Activated naive CD4-positive, alpha-beta T cell (primary cell): ENCODE measurements at places on chromosomes 7 and 10.

GRCh38 chr7:12031186-12031585, 179.9 kb upstream of the TMEM106B start:
- no peak for DNase-seq

DNA sequence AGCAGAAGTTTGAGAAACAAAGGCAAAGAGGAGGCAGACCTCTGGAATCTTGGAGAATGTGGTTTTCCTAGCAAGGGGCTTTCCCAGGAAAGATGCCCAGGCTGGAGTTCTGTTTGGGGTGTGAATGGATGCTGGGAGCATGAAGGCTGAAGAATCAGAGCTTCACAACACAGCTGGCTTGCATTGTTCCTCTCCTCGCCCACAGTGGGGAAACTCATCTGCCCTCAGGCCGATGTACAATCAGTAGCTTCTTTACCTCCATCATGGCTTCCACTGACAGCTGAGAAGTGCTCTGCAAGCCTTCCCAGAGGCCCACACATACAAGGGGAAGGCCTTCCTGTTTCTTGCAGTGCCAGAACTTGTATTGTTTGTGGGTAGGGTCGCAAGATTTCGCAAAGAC, 90.8 kb upstream of the HECTD2 start:
- no peak for DNase-seq

DNA sequence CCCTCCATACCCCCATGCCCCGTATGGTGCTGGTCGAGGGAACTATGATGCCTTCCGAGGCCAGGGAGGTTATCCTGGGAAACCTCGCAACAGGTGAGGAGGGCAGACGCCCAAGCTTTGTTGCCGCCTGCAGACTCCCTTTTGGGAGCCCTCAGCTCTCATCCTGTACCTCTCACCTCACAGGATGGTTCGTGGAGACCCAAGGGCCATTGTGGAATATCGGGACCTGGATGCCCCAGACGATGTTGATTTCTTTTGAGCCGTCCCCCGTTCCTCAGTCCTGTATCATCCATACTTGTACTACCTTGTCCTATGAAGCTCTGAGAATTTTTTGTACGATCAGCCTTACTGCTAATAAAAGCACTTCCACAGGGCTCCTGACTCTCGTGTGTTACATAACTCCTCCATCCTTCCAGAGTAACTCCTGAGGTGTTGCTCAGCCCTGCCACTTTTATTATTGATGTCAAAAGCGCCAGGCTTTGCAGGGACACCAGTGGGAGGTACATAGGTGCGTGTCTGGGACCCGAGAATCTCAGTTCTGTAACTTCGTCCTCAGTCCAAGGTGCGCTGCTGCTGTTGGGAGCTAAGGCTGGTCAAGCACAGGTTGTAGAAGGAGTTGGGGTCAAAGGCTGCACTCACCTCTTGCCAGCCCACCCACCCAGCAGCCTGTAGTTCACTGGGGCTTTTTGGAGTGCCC, 1.1 kb downstream of the UFSP1 start:
- no peak for DNase-seq

GRCh38 chr10:121865554-121865953, 62.3 kb downstream of the ATE1 start:
- DNase-seq, result no peak

DNA sequence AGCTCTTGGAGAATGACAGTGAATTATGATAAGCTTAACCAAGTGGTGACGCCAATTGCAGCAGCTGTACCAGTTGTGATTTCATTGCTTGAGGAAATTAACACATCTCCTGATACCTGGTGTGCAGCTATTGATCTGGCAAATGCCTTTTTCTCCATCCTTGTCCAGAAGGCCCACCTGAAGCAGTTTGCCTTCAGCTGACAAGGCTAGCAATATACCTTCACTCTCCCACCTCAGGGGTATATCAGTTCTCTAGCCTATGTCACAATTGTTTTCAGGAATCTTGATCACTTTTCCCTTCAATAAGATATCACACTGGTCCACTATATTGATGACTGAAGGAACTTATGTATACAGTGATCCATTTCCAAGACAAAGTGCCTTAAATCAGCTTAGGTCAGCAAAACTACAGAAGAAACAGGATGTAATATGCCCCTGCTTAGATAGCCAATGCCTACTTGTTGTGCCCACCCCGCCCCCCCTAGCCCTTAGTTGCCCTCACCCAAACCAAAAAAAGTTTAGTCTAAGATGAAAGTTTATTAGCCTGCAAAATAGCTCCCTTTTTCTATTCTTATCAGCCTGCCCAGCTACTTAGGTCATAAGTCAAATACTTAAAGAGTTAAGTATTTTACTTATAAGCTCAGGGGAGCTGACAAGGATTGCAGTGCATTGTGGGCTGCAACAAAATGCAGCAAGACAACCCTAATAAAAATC, 45.1 kb downstream of the PTPRE start:
- no peak for DNase-seq

- DNase-seq, result no peak
Observed at GRCh38 chr10:124827474-124827873, 25.9 kb downstream of the ABRAXAS2 start.

DNA sequence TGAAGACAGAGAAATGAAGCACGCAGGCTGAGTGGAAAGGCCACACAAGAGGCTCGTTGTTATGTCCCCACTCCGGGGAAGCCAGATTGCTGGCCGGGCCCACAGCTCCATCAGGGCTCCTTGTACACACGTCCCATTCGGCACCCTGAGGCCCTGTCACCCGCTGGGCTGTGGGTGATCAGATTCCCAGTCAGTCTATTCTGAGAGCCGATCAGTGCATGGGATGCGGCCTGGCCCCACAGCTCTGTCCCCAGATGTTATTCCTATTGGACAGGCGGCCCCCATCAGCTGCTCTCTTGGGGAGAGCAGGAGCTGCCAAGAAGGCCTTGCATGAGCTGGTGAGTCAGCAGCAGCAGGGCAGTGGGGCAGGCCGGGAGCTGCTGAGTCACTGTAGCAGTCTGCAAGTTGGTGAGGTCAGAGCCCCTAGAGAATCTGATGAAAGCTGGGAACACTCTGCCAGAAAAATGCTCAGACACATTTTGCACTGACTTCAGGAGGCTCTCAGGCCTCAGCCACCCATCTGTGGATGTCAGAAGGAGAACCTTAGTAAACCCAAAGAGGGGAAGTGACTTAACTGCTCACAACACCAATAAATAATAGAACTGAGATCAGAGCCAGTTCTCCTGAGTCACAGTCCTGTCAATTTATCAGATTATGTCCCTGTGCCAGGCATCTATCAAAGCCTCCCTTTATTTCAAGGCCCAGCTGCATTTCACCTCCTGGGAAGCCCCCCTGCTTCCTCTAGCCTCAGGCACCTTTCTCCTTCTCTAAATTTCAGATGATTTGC, 9.4 kb upstream of the PSAP start:
- DNase-seq, result no peak

GRCh38 chr7:141295367-141295895, 221.6 kb downstream of the TMEM178B start:
- no peak for DNase-seq

DNA sequence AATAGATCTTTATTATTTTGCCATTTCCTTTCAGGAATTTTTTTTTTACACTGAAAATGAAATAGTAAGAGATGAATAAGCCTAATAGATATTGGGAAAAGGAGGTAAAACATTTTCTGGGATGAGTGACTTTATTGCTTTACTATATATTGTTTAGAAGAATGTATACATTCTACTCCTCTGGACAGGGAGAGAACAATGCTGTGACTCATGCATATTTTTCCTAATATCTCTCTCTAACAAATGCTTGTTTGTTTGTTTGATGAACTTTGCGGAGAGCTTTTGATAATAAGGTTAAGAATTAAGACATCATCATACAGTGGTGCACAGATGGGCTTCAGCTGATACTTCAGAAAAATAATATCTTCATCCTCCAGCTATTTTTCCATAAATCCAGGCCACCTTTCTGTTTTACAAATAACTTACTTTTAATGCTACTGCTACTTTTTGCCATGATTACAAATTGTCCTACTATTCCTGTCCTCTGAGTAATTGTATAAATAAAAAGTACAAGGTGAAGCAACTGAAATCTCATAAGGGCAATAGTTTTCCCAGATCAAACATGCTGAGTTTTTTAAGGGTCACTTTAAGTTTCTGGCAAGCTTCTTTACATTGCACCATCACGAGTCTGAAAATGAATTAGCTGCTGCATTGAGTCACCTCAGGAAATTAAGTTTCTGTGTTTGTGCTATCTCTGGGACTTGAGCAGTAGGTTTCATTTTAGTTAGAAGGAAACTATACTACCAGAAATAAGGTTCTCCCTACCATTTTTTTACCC, 207.3 kb upstream of the POT1 start:
- DNase-seq, result no peak

GRCh38 chr10:81817596-81818170, 57.3 kb upstream of the NRG3 start:
- no peak for DNase-seq

DNA sequence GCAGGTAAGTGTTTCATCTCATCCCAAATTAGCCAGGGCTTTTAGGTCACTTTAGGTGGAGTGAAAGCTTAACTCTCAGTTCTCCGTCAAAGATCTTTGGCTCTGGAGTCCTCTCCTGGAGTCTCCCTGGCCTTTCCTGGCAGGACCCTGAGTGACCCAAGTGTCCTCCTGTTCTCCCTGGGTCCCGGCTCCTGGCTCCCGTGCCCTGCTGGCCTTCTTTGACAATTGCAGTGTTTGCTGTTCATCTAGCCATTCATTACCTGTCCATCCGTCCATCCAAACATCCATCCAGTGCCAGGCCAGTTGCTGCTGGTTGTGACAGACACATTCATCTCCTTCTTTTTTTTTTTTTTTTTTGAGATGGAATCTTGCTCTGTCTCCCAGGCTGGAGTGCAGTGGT, 6.2 kb upstream of the TPST1 start:
- no peak for DNase-seq

- no peak for DNase-seq
Observed at GRCh38 chr7:132458729-132459128, 117.5 kb downstream of the PLXNA4 start.

DNA sequence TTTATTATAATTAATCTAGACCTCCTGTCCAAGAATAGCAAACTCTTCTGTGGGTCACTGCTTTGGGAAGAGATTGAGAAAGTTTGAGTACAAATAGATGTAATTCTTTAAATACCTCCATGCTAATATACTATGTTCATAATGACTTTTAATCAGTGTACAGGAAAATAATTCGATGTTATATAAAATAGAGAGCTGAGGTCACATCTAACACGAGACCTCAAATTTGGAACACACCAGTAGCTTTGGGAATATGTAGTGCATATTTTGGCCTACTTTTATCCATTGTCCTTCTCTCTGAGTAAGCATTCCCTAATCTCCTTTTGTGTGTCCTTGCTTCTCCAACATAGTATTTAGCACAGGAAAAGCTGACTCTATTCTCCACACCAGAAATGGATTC, 27.3 kb upstream of the CABCOCO1 start:
- DNase-seq, result no peak

GRCh38 chr7:7529328-7529727, 6.3 kb downstream of the COL28A1 start:
- no peak for DNase-seq

- no peak for DNase-seq
Observed at GRCh38 chr10:79153745-79154144, 85.0 kb downstream of the ZMIZ1 start.

GRCh38 chr10:79487296-79488194, 24.8 kb upstream of the EIF5AL1 start:
- no peak for DNase-seq

GRCh38 chr10:27663621-27664020, 82.0 kb downstream of the MKX start:
- no peak for DNase-seq

DNA sequence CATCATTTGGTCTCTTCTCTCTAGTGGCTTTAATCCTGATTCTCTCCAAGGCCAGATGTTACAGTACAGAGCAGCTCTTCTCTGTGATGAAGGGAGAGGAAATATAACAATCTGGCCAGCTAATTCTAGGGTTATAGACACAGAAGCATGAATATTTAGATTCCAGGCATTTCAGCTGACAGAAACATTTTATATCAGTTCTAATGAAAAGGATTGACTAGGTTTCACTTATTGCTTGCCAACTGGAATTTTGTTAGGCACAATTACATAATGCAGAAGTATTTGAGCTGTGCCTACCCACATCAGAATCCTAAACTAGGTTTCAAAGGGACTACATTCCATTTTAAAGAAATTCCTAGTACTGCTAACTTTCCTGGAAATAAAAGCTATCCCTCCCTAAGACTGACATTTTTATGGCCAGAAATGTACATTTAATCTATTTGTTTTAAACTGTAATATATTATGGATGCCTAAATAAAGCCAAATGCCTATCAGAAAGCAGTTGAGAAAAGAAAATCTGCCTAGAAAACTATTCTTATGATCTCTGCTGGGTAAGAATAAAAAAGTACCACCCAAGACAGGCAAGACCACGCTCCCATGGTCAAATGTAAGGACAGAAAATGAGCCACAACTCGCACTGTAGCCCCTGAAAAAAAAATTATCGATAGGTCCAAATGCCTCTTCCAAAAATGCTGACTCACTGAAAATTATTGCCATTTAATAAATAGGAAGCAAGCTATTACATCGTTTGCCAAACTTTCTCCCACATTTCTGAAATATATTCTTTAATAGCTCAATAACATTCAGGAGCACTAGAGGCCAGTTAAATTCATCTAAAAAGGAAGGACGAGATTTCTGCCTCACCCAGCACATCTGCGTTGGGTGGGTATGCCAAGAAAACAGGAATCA, 498.1 kb downstream of the KCNMA1 start:
- no peak for DNase-seq

DNA sequence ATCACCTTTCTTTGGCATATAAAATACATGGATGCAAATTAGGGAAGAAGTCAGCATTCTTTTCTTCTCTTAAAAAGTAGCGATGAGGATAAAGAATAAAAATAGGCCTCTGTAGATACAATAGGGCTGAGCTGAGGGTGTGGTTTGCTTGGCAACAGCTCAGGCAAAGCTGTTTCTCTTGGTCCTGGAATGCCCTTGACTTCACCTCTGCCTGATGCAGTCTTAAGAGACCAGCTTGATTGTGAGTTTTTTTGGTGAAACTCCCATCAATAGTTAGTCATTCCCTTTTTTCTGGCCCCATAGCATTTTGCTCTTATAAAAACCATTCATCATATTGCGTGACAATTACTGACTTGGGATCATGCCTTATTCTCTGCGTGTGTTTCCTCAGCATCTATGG, 42.1 kb upstream of the MKLN1 start:
- no peak for DNase-seq

GRCh38 chr7:107327986-107328569, 141.8 kb upstream of the GPR22 start:
- DNase-seq, result no peak

DNA sequence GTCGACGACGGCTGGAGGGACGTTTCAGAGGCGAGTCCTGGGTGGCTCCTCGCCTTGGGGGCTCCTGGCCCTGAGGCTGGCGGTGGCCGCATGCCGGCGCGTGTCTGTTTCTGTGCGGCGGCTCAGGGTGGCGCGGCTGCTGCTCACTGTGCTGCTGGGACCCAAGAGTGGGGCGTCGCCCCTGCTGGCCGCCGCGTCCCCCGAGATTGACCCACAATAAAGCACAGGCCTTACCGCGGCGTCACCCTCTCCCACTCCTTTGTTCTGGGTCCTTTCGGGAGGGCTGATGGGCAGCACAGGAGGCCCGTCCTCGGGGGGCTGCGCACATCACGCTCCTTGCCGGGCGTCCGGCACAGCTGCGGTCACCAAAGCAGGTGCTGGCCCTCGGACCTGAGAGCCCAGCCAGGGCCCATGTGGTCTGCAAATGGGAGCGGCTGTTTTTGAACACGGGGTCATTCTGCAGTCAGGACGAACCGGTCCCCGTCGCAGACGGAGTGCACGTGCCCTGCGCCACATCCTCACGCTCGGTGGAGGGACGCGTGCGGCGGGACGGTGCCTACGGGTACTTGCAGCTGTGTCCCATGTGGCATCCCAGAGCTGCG, 19.2 kb downstream of the GET4 start:
- DNase-seq, result no peak

GRCh38 chr7:122887198-122887597, 938 bp upstream of the CADPS2 start:
- no peak for DNase-seq

GRCh38 chr10:63707254-63707910, 186.2 kb downstream of the REEP3 start:
- no peak for DNase-seq
